ENCODE measurements at places on chromosomes 5 and 9.

- DNase-seq, result no peak
Observed at GRCh38 chr9:40884072-40884901, 244.2 kb downstream of the FOXD4L6 start.

DNA sequence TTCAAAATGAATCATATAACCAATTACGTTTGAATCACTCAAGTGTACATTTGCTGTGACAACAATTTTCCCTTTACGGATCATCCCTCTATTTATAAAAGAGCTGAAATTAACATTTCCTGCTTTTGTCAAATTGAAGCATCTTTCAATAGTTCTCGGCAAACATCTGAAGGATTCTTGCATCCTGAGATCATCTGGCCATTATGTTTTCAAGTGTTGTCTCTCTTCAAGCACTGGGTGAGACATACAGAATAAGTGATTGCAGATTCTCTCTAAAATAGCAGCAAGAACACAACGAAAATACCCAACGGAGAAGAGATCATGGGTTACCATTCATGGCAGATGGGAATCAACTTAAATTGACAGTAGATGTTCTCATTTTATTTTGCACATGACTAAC is 283.4 kb upstream of the GRAMD2B start:
- no peak for DNase-seq

DNA sequence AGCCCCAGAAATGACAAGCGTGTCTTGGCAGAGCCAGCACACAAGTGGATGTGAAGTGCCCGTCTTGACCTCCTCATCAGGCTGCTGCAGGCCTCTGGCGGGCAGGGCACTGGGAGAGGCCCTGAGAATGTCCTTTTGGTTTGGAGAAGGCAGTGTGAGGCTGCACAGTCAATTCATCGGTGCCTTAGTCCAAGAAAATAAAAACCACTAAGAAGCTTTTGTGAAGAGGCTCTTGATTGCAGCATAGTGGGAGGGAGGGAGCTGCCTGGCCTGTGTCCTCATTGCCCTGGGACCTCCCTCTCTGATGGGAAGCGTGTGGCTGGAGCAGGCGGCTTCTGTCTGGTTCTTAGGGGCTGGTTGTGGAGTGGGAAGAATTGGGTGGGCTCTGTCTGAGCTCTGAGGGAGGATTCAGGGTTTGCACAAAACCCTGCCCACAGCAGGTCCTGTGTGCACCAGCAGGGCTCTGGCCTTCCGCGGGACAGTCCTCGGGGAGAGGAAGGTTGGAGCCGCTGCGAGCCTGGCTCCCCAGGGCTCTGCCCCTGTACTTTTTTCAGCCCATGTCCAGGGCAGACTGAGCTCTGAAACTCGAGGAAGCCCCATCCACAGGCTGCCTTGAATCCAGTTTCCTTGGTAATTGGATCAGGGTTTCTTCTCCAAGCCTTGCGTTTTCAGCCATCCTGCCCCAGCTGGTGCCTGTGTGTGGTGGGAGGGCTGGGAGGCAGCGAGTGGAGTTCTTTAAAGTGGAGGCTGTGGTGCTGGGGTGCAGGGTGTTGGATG is 1.1 kb downstream of the HRCT1 start:
- DNase-seq, result peak; percentile 76

- DNase-seq, result no peak
Observed at GRCh38 chr5:107724642-107725041, 53.9 kb upstream of the EFNA5 start.

DNA sequence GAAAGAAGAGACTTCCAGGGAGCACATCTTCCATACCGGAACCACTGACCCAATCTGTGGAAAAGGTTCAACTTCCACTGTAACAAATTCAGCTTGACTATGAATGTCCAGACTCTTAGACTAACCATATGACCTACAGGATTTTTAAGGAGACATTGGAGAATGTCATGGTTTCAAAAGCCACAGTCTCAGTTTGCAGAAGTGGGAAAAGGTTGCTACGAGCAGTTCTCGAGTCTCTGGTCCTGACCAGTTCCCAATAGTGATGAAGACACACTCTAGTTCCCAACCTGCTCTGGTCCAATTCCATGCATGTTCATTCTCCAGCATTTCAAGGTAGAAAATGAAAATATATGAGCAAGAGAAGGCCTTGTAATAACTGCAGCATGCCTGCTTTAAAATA is 158.0 kb downstream of the MAPKAP1 start:
- no peak for DNase-seq
